Fibroblast of skin of back (primary cell): ENCODE measurements at places on chromosomes 13 and 19.
A peak's percentile ranks its signal among the peaks of the same experiment; 100 is the strongest.

DNA sequence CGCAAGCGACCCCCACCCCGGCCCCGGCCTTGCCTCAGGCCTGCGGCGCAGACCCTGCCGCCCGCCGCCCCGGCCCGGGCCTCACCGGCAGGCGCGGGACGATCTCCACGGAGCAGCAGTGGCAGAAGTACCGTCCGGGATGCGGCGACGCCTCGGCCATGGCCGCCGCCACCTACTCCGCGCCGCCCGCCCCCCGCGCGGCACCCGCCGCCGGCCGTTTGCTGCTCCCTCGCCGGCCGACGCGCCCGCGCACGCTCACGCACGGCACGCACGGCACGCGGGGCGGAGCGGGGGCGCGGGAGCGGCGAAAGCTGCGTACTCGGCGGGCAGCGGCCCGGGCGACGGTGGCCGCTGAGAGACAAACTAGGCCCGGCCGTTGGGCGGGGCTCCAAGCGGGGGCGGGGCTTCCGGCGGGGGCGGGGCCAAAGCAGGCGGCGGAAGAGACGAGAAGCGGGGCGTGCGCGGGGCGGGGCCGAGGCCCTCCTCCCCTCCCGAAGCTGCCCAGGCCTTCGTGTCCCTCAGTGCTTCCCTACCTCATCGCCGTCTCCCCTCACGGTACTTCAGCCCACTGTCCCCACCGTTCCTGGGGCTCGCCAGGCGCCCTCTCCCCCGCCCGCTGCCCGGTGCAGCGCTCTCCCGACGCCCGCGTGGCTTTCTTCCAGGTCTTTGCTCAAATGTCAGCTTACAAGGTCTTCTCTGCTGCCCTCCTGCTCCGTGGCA is at the start of gene RNF126:
Gene RNF126, minus strand, starts transcription at position 253 of the 720 bp plus-strand sequence. Its CDS starts 93 bp downstream, at position 160.
- DNase-seq = peak; percentile 93

DNA sequence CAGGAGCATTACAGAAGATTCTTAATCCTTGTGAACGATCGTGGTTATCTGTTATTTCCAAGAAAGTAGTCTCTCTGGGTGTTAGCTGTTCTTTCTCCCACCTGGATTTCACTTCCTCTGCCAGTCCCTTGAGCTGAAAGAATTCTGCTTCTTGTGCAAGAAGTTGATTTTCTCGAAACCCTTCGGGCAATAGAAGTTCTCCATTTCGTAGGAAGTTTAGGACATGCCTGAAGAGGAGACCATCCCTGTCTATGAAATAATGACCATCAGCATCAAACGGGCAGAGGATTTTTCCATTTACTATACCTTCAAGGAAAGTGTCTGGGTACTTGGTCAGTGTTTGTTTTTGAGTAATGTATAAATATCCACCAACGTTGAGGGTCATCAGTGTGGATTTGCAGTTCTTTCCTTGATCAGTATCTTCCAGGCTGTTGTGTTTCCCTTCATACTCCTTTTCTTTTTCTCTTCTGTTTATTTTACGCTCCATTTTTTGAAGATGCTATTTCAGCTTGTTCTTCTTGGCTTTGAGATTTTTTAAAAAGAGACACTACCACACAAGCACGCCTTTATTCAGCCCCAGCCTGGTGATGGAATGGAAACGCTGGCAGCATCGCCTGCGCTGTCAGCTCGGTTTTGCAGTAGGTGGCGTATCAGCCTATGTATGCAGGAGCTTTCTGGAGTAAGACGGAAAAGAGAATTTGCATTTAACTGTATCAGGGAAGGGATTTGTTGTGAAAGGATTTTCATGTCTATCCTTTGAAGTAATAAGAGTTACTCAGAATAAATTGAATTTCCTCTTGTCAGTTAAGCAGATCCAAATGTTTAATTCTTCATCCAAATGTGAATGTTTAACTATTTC is 6.5 kb downstream of the KCTD4 start:
- DNase-seq = peak; percentile 61

DNA sequence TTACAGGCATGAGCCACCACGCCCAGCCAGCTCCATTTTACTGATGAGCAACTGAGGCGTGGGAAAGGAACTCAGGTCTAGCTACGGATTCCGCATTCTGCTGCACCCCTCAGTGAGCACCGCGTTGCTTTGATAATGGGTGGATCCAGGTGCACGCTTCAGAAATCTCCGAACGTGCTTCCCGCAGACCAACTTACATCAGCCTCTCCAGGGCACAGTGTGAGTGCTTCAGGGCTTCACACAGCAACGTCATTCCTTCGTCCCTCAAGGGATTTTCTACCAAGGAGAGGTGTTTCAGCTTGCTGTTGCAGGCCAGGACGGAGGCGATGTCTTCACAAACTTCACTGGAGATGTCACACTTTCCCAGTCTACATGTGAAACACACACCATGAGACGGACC is 21.7 kb downstream of the NLRP9 start:
- DNase-seq = no peak

DNA sequence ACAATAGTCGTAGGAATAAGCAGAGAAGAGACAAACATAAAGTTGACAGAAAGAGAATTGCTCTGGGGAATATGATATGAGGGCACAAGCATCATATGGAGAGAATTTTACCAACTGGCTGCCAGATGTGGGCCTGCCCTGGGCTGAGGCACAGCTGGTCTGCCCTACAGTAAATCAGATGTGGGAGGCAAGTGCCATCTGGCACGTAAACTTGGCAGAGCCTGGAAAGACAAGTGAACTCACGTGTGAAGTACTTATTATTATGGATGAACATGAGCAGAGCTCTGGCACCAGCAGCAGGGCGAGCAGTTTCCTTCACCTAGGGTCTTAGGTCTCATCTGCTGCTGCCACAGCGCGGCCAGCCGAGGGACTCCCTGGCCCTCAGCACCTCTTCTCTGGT is 20.6 kb downstream of the PCDH8 start:
- DNase-seq = no peak

- no peak for DNase-seq
Observed at GRCh38 chr13:26465514-26465913, 92.0 kb upstream of the WASF3 start.

- DNase-seq = no peak
Observed at GRCh38 chr19:29681422-29682235, 16.4 kb downstream of the PLEKHF1 start.

- DNase-seq = no peak
Observed at GRCh38 chr13:92833071-92833470, 393.5 kb upstream of the GPC6 start.

DNA sequence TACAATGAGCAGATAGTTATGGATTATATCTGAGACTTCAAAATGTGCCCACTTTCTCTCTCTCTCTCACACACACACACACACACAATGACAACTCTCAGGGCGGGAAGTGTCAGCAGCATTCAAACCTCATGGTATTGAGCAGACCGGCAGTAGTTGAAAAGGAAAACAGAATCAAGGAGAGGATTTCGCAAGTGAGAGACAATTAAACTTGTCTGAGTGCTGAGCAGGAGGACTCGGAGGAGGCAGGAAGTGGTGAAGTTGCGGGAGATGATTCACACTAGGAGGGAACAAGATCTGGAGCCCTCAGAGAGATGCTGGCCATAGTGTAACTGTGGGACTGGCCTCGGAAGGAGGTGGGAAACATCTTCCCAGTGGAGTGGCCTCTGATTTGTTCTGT is 353.1 kb downstream of the EFNB2 start:
- peak; percentile 92 for DNase-seq

DNA sequence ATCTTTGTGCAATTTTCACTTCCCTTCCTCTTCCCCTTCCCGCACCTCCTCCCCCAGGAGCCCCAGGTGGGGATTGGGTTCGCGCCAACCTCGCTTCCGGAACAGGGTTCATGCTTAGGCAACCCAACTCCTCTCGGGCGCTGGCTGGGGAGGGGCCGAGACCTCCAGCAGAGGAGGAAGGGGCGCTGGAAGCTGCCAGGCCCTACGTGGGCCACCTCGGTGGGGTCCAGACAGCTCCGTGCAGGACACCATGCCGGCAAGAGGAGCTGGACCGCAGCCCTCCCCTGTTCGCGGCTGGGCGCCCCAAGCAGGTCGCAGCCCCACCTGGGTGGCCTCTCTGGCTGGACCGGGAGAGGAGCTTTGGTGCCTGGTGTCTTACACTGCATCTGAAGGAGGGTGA is 91.1 kb downstream of the SPACA7 start:
- no peak for DNase-seq

DNA sequence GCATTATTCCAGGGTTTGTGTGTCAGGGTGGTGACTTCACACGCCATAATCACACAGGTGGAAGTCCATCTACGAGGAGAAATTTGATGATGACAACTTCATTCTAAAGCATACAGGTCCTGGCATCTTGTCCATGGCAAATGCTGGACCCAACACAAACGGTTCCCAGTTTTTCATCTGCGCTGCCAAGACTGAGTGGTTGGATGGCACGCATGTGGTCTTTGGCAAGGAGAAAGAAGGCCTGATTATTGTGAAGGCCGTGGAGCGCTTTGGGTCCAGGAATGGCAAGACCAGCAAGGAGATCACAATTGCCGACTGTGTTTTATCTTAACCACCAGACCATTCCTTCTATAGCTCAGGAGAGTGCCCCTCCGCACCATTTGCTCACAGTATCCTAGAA is 18.2 kb upstream of the SLC25A30 start:
- no peak for DNase-seq
